Activated CD8-positive, alpha-beta memory T cell treated with anti-CD3 and anti-CD28 coated beads for 4 hours (primary cell): ENCODE measurements at places on chromosomes 3 and 15.

DNA sequence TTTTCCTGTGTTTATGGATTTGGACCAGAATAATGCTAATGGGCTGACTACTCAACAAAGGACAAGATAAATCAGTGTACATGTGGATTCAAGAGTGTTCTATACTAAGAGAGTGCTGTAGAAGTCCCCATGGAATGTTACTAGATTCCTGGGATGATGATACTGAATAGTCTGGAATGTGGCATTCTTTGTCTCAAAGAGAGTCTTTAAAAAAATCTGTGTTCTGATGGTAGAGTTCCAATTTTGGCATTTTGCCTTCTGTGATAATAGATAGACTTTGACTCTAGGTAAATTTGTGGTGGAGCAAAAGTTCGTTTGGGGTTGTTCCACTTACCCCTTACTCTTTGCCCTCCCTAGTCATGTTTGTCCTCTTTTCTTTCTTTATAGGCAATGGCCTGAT, 43.7 kb downstream of the NMD3 start:
- DNase-seq = no peak

- no peak for DNase-seq
Measured at GRCh38 chr3:114846779-114847178, 300.3 kb downstream of the ZBTB20 start.

DNA sequence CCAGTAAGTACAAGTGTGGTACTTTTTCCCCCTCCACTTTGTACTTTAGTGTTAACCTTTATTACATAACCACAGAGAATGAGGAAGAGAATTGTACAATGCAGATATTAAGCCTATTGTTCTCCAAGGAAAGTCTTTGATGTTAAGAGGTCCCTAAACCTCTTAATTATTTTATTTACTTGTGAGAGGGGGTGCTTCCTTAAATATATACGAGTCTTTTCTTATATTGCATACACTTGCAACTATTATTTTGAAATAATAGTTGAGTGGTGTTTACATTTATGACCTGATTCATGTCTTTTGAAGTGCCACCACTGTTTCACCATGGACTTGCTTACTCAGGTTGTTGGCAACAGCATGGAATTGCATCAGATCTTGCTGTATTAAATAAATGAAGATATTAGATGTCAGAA, 10.1 kb downstream of the USP3 start:
- no peak for DNase-seq

DNA sequence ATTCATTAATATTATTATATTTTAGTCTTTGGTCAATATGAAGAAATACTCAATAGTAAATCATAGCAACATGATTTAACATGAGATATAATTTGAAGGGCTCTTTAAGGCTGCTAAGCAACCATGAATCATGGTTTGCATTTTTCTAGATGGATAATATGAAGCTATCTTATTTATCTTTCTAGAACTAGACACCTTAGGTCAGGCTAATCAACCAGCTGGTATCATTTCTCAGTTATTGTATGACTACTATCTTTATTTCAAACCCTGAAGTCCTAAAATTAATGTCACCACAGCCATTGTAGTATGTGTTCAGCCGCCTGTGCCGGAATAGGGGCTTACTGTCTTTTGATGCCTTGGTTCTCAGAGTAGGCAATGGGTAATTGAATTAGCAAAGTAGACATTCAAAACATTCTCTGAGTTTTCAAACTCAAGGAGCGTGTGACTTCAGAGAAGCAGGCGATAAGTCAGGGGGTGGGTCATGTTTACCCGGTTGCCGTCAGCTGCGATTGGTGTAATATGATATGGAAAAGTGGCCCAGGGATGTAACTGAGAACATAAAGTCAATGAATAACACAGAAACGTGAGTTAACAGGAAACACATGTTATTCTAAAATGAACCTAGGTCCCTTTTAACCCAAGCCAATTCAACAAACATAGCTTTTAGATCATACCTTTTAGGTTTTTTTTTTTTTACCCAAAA, 93.4 kb upstream of the CTDSPL start:
- no peak for DNase-seq
